ENCODE measurements at places on chromosomes 13 and 19.

- DNase-seq: no peak
These were observed 69.0 kb downstream of the LRCH1 start for GRCh38 chr13:46621792-46622629.

DNA sequence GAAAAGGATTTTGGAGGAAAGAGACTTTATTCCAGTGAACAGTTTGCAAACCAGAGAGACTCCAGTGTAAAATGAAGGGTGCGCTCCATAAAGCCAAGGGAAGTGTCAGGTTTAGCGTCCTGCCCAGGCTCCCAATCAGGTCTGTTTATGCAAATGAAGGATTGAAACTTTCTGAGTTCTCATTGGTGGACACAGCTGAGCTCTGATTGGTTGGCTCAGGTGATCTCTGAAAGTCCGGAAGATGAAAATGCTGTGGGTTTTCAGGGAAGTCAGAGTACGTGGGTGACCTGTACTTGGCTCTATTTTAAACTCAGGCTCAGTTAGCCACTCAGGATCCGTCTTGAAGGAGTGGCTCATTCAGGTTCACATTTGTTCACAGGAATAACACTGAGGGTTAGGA, 28.7 kb upstream of the CD33 start:
- DNase-seq: no peak

DNA sequence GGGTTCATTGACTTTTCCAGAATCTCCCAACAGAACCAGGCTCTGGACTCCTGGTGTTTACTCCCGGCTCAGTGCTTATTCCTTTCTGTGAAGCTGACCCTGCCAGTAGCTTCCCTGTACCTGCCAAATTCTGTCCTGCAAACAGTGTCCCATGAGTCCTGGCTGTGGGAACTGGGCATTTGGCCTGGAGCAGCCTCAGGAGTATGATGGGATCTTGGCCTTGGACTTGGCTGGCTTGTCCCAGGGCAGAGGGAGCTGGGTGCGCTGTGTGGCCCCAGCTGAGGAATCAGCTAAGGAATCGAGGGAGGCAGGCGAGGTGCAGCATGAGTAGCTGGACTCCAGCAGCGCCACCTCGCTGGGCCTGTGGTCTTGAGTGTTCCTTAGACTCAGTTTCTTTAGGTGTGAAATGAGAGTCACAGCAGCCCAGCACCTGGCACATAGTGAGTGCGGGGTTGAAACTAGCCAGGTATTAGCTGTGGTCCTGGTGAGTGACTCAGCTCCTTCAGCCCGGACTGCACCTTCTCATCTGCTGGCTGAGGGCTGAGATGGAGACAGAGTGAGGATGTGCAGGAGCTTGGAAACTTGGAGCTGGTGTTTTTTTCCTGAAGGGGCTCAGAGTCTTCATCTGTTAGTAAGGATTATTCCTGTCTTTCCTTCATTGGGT, 10.4 kb downstream of the CLASRP start:
- no peak for DNase-seq

GRCh38 chr13:112934078-112934477, 34.9 kb upstream of the MCF2L start:
- DNase-seq: no peak

DNA sequence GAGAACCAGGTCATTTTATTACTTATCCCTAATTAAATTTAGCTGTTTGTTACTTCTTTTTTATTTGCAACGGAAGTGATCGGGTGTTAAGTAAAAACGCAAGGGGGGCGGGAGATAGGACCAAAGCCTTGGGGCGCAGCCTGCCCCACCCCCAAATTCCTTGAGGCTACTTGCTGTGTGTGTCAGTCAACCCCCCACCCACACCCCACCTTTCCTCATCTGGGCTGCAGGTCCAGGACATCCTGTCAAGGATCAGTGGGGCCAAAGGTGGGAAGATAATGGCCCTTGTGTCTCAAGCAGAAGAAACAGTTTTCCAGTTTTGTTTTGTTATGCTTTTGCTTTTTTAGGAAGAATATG, 1.2 kb upstream of the FOXO1 start:
- no peak for DNase-seq

DNA sequence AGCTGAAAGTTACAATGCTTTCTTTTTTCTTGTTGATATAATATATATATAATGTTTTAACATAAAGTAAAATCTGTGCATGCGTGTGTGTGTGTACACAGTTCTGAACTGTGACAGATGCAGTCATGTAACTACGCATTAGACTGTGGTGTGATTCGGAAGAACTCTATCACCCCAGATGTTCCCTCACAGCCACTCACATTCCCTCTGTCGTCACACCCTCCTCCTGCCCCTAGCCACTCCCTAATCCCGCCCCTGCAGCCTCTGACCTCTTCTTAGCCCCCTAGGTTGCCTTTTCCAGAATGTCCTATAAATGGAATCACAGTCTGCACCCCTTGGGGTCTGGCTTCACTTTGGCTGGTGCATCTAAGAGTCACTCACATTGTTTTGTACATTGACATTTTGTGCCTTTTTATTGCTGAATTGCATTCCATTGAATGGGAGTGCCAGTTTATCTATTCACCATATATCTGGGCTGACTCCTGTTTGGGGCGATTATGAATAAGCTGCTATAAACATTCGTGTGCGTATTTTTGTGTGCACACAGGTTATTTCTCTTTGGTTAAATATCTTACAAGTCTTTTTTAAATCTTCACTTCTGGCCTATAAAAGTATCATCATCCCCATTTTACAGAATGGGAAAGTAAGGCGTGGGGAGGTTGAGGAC, 20.4 kb downstream of the DHRS12 start:
- DNase-seq: no peak

- DNase-seq: no peak
These were observed 426.9 kb downstream of the PCDH9 start for GRCh38 chr13:66803013-66803807.

GRCh38 chr19:19103167-19103566, 35.1 kb downstream of the TMEM161A start:
- no peak for DNase-seq

DNA sequence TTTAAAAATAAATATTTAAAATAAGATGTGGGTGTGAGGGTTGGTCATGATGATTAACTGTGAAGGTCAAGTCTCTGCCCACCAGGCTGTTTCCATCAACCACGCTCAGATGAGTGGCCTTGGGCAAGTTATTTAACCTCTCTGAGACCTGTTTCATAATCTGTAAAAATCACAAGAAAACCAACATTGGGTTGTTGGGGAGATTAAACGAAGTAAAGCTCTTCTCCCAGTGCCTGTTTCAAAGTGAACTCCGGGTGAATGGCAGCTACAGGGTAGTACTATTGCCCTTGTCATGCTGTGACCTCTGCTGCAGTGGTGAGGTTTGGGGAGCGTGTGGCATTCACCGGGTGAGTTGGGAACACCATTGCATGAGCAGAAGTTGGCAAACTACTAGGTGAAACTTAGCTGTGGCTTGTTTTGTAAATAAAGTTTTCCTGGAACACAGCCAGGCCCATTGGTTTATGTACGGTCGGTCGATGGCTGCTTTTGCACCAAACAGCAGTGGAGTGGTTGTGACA, 153.2 kb downstream of the USP12 start:
- DNase-seq: no peak

DNA sequence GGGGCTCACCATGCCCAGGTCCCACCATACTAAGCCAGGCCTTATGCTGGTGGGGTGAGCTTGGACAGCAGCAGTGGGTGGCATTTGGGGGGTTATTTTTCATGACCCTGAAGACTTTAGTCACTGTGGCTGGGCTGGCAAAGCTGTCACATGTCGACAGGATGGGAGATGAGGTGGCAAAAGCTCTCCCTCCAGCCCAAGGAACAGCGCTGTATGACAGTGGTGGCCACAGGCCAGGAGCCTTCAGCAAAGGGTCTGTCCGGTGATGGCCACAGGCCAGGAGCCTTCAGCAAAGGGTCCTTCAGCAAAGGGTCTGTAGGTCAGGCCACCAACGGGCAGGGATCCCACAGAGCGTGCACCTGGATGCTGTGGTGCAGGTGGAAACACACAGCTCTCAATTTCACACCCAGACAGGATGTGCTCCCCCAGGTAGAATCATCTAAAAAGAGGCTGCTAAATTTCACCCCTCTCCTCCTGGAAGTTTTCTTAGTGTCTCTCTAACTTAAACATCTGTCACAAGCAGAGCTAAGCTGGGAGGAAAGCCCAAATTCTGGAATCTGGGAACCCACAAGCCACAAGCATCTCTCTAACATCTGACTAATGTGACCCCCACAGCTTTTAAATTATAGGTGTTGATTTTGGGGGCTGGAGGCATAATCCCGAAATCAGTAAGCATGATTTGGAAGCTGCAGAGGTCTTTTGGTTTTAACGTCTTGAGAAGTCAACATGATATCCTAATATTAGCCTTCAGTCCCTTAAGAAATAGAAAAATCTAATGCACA, 23.0 kb downstream of the COL4A1 start:
- no peak for DNase-seq

GRCh38 chr19:48271531-48272151, 1.8 kb downstream of the ZNF114 start:
- no peak for DNase-seq

GRCh38 chr19:42111811-42112210, 20.4 kb downstream of the POU2F2 start:
- no peak for DNase-seq

- no peak for DNase-seq
These were observed 25.6 kb downstream of the UBXN6 start for GRCh38 chr19:4431808-4432674.

GRCh38 chr19:11175920-11176319, 20.3 kb upstream of the SPC24 start:
- no peak for DNase-seq

GRCh38 chr13:24292481-24292880, 16.9 kb upstream of the C1QTNF9 start:
- DNase-seq: no peak

- DNase-seq: no peak
These were observed 9.9 kb upstream of the SMIM17 start for GRCh38 chr19:56633021-56633420.

DNA sequence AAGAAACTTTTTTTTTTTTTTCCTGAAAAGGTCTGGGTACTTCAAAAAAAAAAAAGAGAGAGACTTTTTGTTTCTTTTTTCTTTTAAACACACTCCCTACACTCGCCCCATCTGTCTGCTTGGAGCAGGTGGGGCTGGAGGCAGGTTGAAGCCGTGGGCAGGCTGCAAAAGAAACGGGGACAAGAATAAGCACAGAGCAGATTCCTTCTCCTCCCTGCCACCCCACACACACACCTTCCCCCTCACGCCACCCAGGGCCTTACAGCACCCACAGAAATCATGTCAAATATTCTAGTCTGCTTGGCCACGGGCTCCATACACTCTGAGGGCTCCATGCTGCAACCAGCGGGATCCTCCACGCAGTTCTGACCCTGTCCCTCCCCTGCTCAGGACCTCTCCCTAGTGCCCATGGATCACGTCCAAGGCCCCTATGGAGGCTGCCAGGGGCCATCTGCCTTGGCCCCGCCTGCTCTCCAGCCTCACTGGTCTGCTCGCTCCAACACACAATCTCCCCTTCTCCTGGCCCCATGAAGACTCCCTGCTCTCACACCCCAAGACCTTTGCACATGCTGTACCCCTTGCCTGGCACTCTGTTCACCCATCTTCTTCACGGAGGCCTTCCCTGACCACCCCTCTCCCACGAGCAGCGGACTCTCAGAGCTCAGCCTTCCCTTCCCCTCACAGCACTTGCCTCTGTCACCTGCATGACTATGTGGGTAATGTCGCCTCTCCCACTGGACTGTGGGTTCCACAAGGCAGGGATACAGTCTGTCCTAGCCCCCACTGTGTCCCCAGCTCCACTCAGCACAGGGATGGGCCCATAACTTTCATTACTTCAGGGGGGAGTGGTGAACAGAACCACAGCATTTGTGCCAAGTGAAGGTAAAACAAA, 11.4 kb downstream of the AKT2 start:
- DNase-seq: no peak

DNA sequence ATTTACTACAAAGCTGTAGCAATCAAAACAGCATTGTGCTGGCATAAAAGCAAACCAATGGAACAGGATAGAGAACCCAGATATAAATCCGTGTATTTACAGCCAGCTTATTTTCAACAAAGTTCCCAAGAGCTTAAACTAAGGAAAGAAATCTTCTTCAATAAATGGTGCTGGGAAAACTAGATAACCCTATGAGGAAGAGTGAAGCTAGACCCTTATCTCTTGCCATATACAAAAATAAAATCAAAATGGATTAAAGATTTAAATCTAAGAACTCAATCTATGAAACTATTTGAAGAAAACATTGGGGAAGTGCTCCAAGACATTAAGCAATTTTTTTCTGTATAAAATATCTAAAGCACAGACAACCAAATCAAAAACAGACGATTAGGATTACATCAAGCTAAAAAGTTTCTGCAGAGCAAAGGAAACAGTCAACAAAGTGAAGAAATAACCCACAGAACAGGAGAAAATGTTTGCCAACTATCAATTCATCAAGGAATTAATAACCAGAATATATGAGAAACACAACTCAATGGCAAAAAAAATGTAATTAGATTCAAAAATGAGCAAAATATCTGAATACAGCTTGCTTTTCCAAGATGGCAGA, 480.7 kb downstream of the LMO7 start:
- no peak for DNase-seq

- DNase-seq: peak; percentile 65
These were observed at the start of gene NAT14 for GRCh38 chr19:55484593-55485438. NAT14 (plus strand) TSS chr19:55485188; CDS start chr19:55485709, 521 bp downstream.

DNA sequence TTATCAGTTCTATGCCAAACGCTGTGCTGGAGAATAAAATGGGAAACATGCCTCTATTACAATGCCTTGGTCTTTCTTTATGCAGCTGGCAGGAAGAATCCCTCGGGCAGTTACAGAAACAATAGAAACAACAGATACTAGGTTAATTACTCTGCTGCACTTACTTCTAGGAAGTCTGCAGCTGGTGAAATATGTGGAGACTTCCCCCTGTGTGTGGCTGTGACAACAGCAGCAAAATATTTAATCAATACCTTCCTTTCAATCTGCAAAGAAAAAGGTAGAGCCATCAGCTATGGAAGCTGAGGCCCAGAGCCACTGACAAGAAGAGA, 9.9 kb downstream of the STOML3 start:
- no peak for DNase-seq

DNA sequence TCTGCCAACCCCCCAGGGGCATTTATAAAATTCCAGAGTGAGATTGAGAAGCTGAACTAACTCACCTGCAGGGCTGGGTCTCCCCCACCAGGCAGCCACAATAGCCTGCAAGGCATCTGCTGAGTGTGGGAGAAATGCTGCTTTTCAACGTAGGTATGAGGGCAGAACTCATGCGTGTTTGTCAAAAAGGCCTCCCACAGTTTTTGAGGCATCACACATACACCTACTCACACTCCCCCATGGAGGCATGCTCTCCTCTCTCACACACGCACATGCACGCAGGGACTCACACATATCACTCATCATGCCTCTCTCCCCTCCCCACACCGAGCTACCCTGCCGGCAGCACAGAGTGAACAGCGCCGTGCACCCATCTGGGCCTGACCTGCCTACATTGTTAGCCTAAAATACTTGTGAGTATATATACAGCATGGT, 390.5 kb downstream of the FGF9 start:
- peak; percentile 56 for DNase-seq

GRCh38 chr13:52411629-52412028, 5.7 kb upstream of the THSD1 start:
- DNase-seq: no peak

GRCh38 chr13:41599619-41600018, 142.3 kb downstream of the RGCC start:
- no peak for DNase-seq

- DNase-seq: no peak
These were observed 5.4 kb downstream of the MTMR6 start for GRCh38 chr13:25281935-25282332.

- no peak for DNase-seq
These were observed 8.6 kb downstream of the ZBTB7A start for GRCh38 chr19:4057931-4058692.

GRCh38 chr19:47573071-47574026, at the start of gene ZNF541:
ZNF541 (minus strand) TSS chr19:47573148; CDS start chr19:47555856, 17,292 bp downstream.
- DNase-seq: peak; percentile 88
